IMR-90 (cell line): ENCODE measurements at places on chromosomes 12 and 14. TPM values are rescaled to one million over a fixed set of nuclear protein-coding genes. Genes with fewer than 3 reads are reported as not detected.

DNA sequence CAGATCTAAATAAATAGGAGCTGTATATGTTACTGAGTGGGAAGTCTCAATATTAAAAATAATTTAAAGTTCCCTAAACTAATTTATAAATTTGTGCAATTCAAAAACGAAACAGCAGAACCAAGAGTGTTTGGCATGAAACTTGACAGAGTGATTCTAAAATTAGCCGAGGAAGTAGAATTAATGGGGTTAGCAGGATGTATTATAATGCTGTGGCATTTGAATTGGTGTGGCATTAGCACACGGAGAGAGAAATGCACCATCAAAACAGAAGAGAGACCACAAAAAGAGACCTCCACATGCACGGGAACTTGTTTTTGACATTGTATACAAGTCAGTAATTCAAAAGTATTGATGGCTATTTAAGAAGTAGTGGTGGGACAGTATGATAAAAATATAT is 366.0 kb upstream of the RGS6 start:
- no peak for DNase-seq

GRCh38 chr12:54634795-54635194 is at the start of gene LACRT:
Gene LACRT, minus strand, starts transcription at chr12:54634895. Its CDS starts 54 bp downstream, at chr12:54634841.
- DNase-seq, result no peak

HHIPL1 gene
- polyA plus RNA-seq, result 0.65 and 1.4 TPM in 2 replicates

DNA sequence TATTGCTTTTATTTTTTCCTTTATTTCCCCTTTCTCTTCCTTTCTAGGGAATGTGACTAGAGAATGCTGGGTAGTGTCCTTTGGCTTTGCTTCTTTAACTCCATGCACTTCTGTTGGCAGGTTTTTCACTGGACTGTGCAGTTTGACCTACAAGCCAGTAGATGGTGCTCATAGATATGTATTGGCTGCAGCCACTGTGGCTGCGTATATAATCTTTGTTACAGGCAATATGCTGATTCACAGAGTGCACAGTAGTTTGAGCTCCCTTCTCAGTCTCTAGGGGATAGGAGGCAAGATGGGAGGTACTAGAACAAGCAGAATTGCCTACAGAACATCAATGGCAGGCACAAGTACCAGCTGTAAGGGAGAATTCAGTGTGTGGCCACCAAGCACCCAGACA is 503.5 kb downstream of the LRFN5 start:
- peak; percentile 71 for DNase-seq

- DNase-seq, result peak; percentile 66
These were observed 297.6 kb downstream of the DAD1 start for GRCh38 chr14:22291406-22291805.

- DNase-seq, result no peak
These were observed 279.0 kb downstream of the IPO8 start for GRCh38 chr12:30416631-30417030.

GRCh38 chr12:96876966-96877365 is 30.1 kb upstream of the NEDD1 start:
- DNase-seq, result peak; percentile 59

GRCh38 chr14:51209457-51209856 is 30.6 kb upstream of the TMX1 start:
- DNase-seq, result no peak

DNA sequence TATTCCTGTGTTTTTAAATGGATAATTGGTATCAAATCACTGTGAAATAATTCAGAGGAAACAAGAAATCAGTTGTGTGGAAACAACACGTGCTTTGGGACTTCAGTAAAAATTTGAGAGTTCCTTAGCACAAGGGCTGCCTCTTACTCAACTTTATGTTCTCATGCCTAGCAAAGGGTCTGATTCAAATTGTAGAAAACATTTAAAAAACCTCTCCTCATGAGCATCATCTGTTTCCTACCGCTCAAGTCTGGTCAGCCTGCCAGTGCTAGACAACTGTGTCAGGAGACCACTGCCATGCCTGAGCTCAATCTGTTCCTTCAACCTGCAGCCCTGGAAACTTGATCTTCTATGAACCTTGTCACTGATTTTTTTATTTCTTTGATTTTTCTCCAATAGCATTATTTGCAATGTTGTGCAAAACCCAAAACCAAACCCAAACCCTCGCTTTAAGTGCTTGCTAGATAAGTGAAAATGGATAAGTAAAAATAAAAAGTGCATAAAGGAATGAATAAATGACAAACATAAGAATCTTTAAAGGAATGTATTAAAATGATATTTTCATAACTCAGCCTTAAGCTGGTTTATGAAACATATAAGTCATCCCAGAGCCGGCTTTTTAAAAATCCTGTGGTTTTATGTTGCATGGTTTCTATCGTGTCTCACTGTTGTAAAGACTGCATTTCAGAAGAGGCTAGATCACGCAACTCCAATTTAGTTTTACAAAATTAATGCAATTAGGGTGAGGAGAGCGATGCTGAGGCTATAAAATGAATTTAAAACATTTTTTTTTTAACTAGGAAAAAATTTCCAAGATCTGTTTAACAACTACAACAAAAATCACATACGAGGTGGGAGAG is 361.2 kb upstream of the PDE3A start:
- DNase-seq, result peak; percentile 21

GRCh38 chr14:103066399-103066798 is 9.1 kb upstream of the CDC42BPB start:
- DNase-seq, result no peak
